ENCODE measurements at places on chromosomes 2 and 18. TPM values are rescaled to one million over a fixed set of nuclear protein-coding genes. Genes with fewer than 3 reads are reported as not detected.

NBEAL1 gene
- total RNA-seq, result 20.0 TPM

DES gene
- not detected for total RNA-seq

ITGA4 gene
- 0.90 TPM for total RNA-seq

IL18R1 gene
- 0.25 TPM for total RNA-seq

ACVR1C gene
- total RNA-seq, result under 0.01 TPM

HAT1 gene
- 28.8 TPM for total RNA-seq

SCTR gene
- total RNA-seq, result not detected

MAP3K19 gene
- total RNA-seq, result not detected

SLC14A1 gene
- not detected for total RNA-seq

PDE11A gene
- under 0.01 TPM for total RNA-seq

AQP12B gene
- not detected for total RNA-seq
